NCI-H2171 (cell line): ENCODE measurements at places on chromosomes 1 and 21.

- no peak for DNase-seq
These were observed 4.2 kb downstream of the CD244 start for GRCh38 chr1:160858507-160858906.

GRCh38 chr21:17523007-17523451, 10.2 kb downstream of the CXADR start:
- DNase-seq: no peak

- DNase-seq: no peak
These were observed 457.2 kb upstream of the PBX1 start for GRCh38 chr1:164101802-164102201.

DNA sequence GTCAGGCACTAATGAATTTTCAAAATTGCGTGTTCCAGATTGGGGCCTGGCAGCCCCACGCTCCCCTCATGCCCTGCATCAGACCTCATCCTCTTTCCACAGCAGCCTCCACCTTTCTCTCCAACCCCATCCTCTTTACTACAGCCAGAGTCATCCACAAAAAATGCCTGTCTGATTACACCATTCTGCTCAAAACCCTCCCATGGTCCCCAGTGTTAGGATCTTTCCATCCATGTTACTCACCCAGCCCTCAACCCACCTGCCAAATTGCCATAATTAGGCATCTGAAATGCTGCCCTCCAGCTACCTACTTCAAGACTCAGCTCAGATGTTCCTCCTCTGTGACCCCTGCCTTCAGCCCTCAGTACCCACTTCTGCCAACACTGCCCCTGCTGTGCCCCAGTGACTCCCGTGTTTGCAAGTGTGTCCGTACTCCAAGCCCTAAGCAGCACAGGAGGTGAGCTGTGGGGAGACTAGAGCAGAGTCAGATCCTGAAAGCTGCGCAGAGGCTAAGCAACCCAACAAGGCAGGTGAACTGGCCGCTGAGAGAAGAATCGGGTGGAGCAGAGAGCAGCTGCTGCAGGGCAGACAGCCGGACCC, 715 bp upstream of the ARTN start:
- DNase-seq: no peak

DNA sequence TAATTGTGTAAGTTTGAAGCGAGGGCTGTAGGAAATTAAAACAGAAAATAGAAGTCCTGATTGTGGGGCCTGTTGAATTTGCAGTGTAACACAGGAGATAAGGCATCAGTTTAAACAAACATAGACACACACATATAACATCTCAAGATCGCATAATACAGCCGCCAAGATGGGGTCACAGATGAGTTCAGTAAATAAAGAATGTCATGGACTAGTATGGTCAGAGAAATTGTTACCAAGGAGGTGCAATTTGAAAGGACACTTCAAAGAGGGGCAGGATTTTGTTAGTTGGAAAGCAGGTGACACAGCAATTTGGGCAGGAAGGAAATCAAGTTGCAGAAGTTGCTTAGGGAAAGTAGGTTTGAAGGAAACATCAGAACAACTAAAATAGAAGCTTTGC, 450.0 kb downstream of the USP25 start:
- no peak for DNase-seq

DNA sequence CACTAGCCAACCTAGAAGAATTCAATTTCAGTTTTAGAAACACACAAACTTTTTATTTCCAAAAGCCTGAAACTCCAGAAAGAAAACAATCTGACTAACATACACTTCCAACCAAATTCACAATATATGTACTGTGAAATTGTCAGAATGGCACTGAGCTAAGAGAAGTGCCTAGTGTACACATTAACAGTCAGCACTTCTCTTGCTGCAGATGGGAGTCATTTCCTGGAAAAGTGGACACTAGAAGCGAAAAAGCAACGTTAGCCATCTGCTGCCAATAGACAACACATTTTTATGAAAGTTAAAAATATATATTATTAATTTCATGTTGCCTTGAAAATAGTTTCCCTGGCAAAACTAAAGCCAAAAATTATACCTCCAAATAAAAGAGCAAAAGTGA, 66.1 kb downstream of the EPS15 start:
- no peak for DNase-seq

- DNase-seq: no peak
These were observed 62.6 kb upstream of the ATP2B4 start for GRCh38 chr1:203564024-203564423.

DNA sequence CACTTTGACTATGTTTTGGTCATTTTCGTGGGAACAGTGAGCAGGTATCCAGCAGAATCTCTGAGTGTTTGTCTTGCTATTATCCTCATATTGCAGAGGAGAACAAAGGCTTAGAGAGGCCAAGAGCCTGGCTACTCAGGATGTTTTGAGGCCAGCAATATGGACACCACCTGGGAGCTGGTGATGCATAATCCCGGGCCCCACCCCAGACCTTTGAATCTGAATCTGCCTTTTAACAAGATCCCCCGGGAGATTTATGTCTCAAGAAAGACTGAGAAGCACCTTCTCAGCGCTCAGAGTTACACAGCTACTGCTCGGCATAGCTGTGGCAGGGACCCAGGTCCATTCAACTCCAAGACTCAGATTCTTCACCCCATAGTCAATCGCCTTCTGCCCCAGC, 72.8 kb downstream of the PTPRU start:
- DNase-seq: no peak

DNA sequence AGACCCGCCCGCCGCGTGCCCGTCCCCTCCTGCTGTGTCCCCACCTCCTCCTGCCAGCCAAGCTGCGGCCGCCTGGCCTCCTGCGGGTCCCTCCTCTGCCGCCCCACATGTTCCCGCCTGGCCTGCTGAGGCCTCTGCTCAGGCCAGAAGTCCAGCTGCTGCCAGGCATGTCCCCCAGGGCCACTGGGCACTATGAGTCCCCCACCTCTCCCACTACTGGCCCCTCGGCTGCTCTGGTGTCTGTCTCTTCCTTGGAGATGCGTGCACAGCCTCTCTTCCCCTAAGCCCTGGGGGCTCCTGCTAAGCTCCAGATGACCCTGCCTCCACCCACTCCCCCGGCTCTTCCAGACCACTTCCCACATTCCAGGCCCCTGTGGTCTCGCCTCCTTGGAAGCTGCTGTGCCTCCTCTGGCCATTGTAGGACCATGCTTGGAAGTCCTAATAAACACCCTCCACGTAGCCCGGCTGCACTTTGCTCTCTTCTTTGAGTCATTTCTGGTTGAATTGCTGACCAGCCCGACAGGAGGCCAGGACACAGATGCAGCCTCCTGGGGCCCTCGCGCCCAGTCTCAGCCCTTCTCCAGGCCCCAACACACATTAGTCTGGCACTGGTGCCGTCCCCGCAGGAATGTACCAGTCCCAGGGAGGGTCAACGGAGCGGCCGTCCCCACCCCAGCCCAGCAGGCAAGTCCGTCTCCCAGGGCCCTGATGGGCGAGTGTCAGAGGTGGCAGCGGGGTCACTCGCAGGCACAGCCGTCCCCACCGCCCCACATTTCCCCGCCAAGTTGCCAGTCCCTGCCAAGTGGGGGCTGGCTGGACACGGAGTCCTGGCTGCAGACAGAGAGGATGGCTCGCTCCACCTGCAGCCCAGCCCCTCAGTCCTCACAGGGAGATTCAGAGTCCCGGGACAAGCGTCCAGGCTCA, 1.1 kb downstream of the KRTAP10-12 start:
- no peak for DNase-seq

GRCh38 chr1:57204942-57205787, 218.7 kb downstream of the DAB1 start:
- no peak for DNase-seq

- DNase-seq: no peak
These were observed 1.7 kb downstream of the ZBTB18 start for GRCh38 chr1:244052728-244053312.
